ENCODE measurements at places on chromosomes 12 and 14. TPM values are rescaled to one million over a fixed set of nuclear protein-coding genes. Genes with fewer than 3 reads are reported as not detected.

DNA sequence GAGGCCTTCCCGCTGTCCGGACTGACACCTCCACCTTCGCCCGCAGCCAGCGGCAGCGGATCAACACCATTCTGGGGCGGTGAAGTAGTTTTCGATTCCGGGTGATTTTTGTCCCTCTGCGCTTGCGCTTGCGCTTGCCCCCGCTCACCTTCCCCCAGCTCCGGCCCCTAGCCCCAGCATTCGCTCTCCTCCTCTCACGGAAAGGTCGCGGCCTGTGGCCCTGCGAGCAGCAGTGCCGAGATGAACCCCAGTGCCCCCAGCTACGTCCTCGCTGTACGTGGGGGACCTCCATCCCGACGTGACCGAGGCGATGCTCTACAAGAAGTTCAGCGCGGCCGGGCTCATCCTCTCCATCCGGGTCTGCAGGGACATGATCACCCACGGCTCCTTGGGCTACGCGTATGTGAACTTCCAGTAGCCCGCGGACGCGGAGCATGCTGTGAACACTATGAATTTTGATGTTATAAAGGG is 22.7 kb upstream of the SRGAP1 start:
- no peak for DNase-seq

DNA sequence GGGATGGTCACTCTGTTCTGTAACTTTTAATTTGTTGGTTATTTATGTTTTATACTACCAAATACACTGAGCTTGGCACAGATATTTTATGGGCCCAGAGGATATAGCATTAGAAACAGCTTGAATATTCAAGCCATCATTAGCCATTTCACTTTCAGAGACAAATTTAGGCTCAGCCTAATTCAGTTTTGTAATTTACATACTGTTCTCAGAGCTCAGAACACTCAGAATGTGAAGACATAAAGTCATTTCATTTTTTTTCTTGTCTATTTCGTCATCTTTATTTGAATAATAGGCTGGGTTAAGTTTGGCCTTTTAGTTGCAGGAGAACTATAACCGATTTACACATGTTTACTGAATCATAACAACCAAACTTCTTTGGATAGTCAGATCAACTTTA is 361.7 kb downstream of the SNAPC1 start:
- DNase-seq, result no peak

Gene TAS2R10
- total RNA-seq, result 1.8 TPM

Gene RAB5B
- total RNA-seq, result 77.5 TPM

DNA sequence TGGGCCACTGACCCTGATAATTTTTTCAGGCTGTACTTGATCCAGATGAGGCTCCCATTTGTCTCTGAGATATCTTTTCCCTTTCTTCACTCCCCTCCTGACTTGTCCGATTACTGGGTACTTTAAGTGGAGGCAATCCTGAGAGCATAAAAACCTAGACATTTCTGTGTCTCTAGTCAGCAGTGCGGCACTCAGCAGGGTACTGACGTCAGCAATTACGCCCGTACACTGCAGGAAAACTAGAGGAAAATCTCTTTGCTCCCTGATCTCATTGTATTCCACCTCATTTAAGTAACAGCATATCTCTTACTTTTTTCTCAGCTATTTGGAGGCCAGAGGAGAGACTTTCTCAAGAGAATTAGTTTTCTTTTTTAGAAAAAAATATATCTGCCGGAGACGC is 315.5 kb upstream of the OR4E1 start:
- no peak for DNase-seq

All from spinal cord (tissue), 10 donors.